ENCODE measurements at places on chromosomes 1 and 21. TPM values are rescaled to one million over a fixed set of nuclear protein-coding genes. Genes with fewer than 3 reads are reported as not detected.

The CD2 gene
- total RNA-seq, result not detected

The KCNJ10 gene
- total RNA-seq, result not detected

DNA sequence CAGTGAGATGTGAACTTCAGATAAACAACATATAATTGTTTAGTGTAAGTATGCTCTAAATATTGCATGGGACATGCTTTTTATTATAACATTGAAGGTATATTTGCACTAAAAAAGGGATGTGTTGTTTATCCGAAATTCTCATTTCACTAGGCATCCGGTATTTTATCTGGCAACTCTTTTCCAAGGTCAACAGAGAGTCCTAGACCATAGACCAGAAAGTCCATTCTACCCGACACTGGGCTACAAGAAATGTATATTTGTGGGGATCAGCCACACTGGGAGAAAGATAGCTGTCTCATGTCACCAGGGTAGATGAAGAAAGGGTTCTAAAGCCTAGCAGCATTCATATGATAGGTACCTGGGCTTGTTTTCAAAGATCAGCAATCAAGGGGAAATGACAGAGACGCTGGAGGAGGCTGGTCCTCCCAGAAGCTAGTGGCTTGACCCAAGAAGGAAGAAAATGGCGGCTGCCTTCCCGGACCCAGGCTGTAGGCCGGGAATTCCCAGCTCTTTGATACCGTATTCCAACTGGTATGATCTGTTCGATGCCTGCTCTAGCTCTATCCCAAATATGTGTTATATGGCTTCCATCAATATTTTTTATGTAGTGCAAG lies 161.1 kb upstream of the IRF2BP2 start:
- H3K27me3 ChIP-seq, result no peaks in the 10 kb centered on the region
- DNase-seq, result no peak
- peak overlapping the region; percentile 95 for H3K27ac ChIP-seq
- peaks cover 18% of the 10 kb centered on the region for H3K4me1 ChIP-seq

DNA sequence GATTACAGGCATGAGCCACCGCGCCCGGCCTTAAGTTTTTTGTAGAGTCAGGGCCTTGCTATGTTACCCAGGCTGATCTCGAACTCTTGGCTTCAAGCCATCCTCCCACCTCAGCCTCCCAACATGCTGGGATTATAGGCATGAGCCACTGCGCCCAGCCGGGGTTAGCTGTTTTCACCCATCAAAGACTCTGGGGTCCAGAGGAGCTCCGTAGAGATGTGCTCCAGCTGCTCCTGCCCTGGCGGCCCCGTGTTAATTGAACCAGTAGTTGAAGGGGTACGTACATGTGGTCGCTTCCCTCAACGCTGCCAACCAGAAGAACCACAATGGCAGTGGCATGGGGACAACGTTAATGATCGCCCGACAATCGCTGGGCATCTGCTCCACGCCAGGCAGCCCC lies 72.0 kb downstream of the NPHP4 start:
- no peaks in the 10 kb centered on the region for H3K36me3 ChIP-seq
- peaks cover 4% of the 10 kb centered on the region for H3K4me1 ChIP-seq
- no peak for DNase-seq
- no peak overlapping the region for H3K27ac ChIP-seq
- H3K27me3 ChIP-seq, result no peaks in the 10 kb centered on the region

- H3K27ac ChIP-seq, result no peak overlapping the region
- H3K4me3 ChIP-seq, result no peak overlapping the region
- no peaks in the 10 kb centered on the region for H3K4me1 ChIP-seq
- no peak for DNase-seq
- H3K36me3 ChIP-seq, result no peaks in the 10 kb centered on the region
Observed at GRCh38 chr1:84427250-84428188, 29.2 kb downstream of the DNASE2B start.

- H3K27ac ChIP-seq, result no peak overlapping the region
- H3K4me3 ChIP-seq, result no peak overlapping the region
- H3K4me1 ChIP-seq, result no peaks in the 10 kb centered on the region
Observed at GRCh38 chr1:163866564-163866963, 544.8 kb downstream of the NUF2 start.

DNA sequence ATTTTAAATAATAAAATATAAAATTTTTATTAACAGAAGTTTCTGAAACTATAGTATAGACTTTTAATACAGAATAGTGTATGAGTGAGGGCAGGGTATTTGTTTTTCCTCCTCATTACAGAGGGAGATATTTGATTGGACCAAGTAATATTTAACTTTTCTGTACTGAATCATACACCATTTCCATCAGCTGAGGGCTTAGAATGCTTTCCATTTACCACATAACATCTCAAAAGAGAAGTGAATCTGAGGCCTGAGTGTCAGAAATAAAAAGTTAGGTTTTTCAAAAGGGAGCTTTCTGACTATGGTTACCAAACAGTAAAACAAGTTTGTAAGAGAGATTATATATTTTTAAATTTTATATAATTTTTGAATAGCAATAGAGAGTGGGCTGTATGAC lies 29.5 kb downstream of the TLCD4 start:
- no peak overlapping the region for H3K4me3 ChIP-seq
- H3K4me1 ChIP-seq, result no peaks in the 10 kb centered on the region
- H3K27ac ChIP-seq, result no peak overlapping the region
- H3K27me3 ChIP-seq, result no peaks in the 10 kb centered on the region
- H3K36me3 ChIP-seq, result no peaks in the 10 kb centered on the region

DNA sequence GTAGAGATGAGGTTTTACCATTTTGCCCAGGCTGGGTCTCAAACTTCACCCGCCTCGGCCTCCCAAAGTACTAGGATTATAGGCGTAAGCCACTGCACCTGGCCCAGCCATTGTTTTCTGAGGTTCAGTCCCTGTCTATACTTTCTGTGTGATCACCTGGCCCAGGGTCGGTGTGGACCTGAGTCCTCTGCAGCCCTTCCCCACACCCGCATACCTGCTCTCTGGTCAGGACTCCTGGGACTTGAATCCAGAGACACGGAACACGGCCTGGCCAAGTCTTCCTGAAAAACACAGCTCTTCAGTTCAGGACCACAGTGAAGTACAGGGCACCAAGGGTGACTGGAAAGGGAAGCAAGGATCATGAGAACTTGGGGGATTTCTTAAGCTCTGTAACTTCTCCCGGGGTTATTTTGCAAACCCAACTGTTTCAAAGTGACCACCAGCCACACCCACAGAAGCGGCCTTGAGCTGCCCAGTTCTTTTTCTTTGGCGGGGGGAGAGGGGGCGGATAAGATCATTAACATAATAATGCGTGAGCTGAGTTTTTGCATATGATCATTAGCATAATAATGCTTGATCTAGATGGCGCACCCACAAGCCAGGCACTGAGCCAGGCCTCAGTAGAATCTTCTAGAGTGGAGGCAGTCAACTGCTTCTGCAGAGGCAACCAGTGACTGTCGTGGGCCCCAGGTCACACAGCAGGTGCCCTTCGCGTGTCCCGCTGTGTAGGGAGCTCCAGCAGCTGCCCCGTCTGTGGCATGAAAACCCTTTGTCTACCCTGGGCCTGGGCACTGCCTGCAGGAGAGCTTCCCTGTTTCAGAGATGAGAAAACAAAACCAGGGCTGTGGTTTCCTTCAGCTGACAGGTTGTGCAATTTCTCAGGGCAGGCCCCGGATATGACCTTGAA lies 1.7 kb upstream of the NADK start:
- H3K27me3 ChIP-seq, result no peaks in the 10 kb centered on the region
- H3K36me3 ChIP-seq, result peaks cover 3% of the 10 kb centered on the region
- H3K4me1 ChIP-seq, result peaks cover 55% of the 10 kb centered on the region
- H3K4me3 ChIP-seq, result no peak overlapping the region
- peak overlapping the region; percentile 65 for H3K27ac ChIP-seq

- no peak for DNase-seq
- no peak overlapping the region for H3K4me3 ChIP-seq
- no peaks in the 10 kb centered on the region for H3K27me3 ChIP-seq
- no peaks in the 10 kb centered on the region for H3K4me1 ChIP-seq
- no peak overlapping the region for H3K27ac ChIP-seq
Observed at GRCh38 chr1:59409549-59409948, 112.7 kb downstream of the FGGY start.

- no peaks in the 10 kb centered on the region for H3K36me3 ChIP-seq
- H3K27me3 ChIP-seq, result no peaks in the 10 kb centered on the region
- peaks cover 16% of the 10 kb centered on the region for H3K4me1 ChIP-seq
- no peak overlapping the region for H3K27ac ChIP-seq
- no peak for DNase-seq
Observed at GRCh38 chr1:2266301-2266975, 38.3 kb downstream of the SKI start.

- H3K4me1 ChIP-seq, result peaks cover 48% of the 10 kb centered on the region
- H3K27me3 ChIP-seq, result no peaks in the 10 kb centered on the region
- H3K27ac ChIP-seq, result peak overlapping the region; percentile 79
- H3K36me3 ChIP-seq, result peaks cover 17% of the 10 kb centered on the region
- peak overlapping the region; percentile 0 for H3K4me3 ChIP-seq
- DNase-seq, result no peak
Observed at GRCh38 chr1:214439352-214440119, 111.9 kb downstream of the PTPN14 start.

- no peak for DNase-seq
- H3K4me1 ChIP-seq, result peaks cover 26% of the 10 kb centered on the region
- no peaks in the 10 kb centered on the region for H3K27me3 ChIP-seq
- H3K36me3 ChIP-seq, result peaks cover 4% of the 10 kb centered on the region
- H3K27ac ChIP-seq, result no peak overlapping the region
- H3K4me3 ChIP-seq, result peak overlapping the region; percentile 79
Observed at GRCh38 chr21:25563361-25564116, 43.7 kb downstream of the MRPL39 start.

- H3K27me3 ChIP-seq, result no peaks in the 10 kb centered on the region
- H3K36me3 ChIP-seq, result no peaks in the 10 kb centered on the region
- no peak overlapping the region for H3K27ac ChIP-seq
- H3K4me1 ChIP-seq, result no peaks in the 10 kb centered on the region
- H3K4me3 ChIP-seq, result no peak overlapping the region
Observed at GRCh38 chr1:232686346-232686745, 56.4 kb upstream of the SIPA1L2 start.

GRCh38 chr1:21749109-21749508 lies 33.8 kb downstream of the USP48 start:
- no peak for DNase-seq
- H3K4me3 ChIP-seq, result no peak overlapping the region
- H3K4me1 ChIP-seq, result no peaks in the 10 kb centered on the region
- no peaks in the 10 kb centered on the region for H3K27me3 ChIP-seq
- H3K36me3 ChIP-seq, result peaks cover 56% of the 10 kb centered on the region
- no peak overlapping the region for H3K27ac ChIP-seq

- no peaks in the 10 kb centered on the region for H3K4me1 ChIP-seq
- peak; percentile 81 for DNase-seq
- no peaks in the 10 kb centered on the region for H3K36me3 ChIP-seq
- H3K27ac ChIP-seq, result no peak overlapping the region
- H3K27me3 ChIP-seq, result peaks cover 15% of the 10 kb centered on the region
Observed at GRCh38 chr21:36701756-36702621, 3.1 kb downstream of the SIM2 start.

DNA sequence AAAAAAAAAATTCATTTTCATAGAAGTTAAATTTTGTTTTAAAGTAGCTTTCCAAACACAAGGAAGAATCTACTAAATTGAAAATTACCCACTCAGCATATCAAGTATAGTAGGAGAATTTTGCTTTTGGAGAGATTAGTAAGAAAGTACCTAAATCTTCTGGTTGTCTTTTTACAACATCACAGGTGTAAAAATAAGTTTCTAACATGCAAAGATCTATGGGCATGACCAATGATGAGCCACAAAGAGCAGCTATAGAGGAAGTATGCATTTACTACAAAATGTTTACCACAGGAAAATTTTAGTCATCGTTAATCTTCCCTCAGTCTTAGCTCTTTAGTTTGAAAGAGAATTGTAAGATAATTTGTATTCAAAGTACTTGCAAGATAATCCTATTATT lies 28.1 kb downstream of the ANGPTL3 start:
- H3K27me3 ChIP-seq, result no peaks in the 10 kb centered on the region
- H3K36me3 ChIP-seq, result peaks cover 11% of the 10 kb centered on the region
- H3K4me1 ChIP-seq, result peaks cover 9% of the 10 kb centered on the region
- no peak overlapping the region for H3K4me3 ChIP-seq

DNA sequence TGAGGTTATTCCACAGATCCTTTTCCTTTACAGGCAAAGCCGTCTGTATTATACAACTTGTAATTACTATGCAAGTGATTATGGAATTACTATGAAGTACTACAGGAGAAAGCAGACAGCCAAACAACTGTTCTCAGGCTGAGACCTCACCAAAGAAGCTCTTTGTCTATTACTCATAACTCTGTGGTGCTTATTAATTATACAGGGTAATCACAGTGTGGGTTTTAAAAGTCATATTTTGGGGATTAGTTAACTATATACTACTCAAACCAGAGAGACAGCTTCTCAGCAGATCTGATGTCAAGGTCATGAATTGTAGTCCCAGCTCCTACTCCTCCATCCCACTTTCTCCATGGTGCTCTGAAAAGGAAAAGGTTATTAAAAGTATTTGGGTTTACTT lies 49.6 kb downstream of the CTTNBP2NL start:
- no peak overlapping the region for H3K4me3 ChIP-seq
- H3K27me3 ChIP-seq, result no peaks in the 10 kb centered on the region
- DNase-seq, result no peak
- peak overlapping the region; percentile 92 for H3K27ac ChIP-seq
- H3K36me3 ChIP-seq, result peaks cover 24% of the 10 kb centered on the region

GRCh38 chr21:38619992-38620479 lies 121.8 kb upstream of the ERG start:
- no peak overlapping the region for H3K4me3 ChIP-seq
- DNase-seq, result no peak
- H3K36me3 ChIP-seq, result no peaks in the 10 kb centered on the region
- H3K27ac ChIP-seq, result peak overlapping the region; percentile 63
- peaks cover 16% of the 10 kb centered on the region for H3K4me1 ChIP-seq

- H3K36me3 ChIP-seq, result no peaks in the 10 kb centered on the region
- no peak for DNase-seq
- no peaks in the 10 kb centered on the region for H3K27me3 ChIP-seq
- no peak overlapping the region for H3K27ac ChIP-seq
Observed at GRCh38 chr1:66644331-66644730, 107.9 kb upstream of the DYNLT5 start.
